Neural crest cell (in vitro differentiated cells): ENCODE measurements at places on chromosomes 11 and 22. TPM values are rescaled to one million over a fixed set of nuclear protein-coding genes. Genes with fewer than 3 reads are reported as not detected.

The MORC2 gene
- 38.8 and 44.2 TPM in 2 replicates for total RNA-seq

The NOX4 gene
- 5.1 and 6.2 TPM in 2 replicates for total RNA-seq

The SOX6 gene
- 18.6 and 19.6 TPM in 2 replicates for total RNA-seq

The C1QTNF5 gene
- total RNA-seq: 1.9 and 2.1 TPM in 2 replicates

The APLNR gene
- 3.0 and 3.9 TPM in 2 replicates for total RNA-seq

The ABTB2 gene
- 2.3 and 3.0 TPM in 2 replicates for total RNA-seq

The AQP11 gene
- total RNA-seq: 1.9 and 2.1 TPM in 2 replicates

The OTOG gene
- total RNA-seq: not detected in 2 replicates

The FAM180B gene
- 0.35 and 0.50 TPM in 2 replicates for total RNA-seq

The PDGFD gene
- 3.3 and 3.4 TPM in 2 replicates for total RNA-seq

The CASP5 gene
- total RNA-seq: not detected in 2 replicates

The MMP7 gene
- total RNA-seq: not detected in 2 replicates

The OR6A2 gene
- total RNA-seq: 0.20 and 0.21 TPM in 2 replicates

The IL18 gene
- not detected in 2 replicates for total RNA-seq

The CPT1B gene
- total RNA-seq: 81.2 and 84.1 TPM in 2 replicates

The MAJIN gene
- not detected in 2 replicates for total RNA-seq

The TECTA gene
- 1.5 and 1.7 TPM in 2 replicates for total RNA-seq

The FAM111B gene
- total RNA-seq: 35.1 and 35.4 TPM in 2 replicates

The SHANK3 gene
- total RNA-seq: 15.2 and 15.4 TPM in 2 replicates

The NAALAD2 gene
- 16.1 and 16.7 TPM in 2 replicates for total RNA-seq
